ENCODE measurements at places on chromosomes 5 and 9. TPM values are rescaled to one million over a fixed set of nuclear protein-coding genes. Genes with fewer than 3 reads are reported as not detected.

The THBS4 gene
- total RNA-seq, result 22.6 TPM

The NUTM2F gene
- not detected for total RNA-seq

The LURAP1L gene
- 17.3 TPM for total RNA-seq

DNA sequence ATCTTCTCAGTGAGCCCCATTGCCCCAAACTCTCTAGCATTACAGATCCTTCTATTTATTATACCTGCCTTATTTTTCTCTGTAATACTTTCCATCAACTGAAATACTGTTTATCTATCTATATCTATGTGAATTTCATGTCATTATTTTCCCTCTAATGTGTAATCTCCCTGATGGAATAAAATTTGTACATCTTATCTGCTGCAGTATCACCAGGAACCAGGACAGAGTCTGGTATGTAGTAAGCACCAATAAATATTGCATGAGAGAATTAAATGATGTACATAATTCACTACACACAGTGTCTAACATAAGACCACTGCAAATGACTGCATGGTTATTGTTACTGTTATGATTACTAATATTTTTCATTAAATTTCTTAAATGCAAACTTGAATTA is 759.1 kb downstream of the PRELID2 start:
- no peak for DNase-seq

DNA sequence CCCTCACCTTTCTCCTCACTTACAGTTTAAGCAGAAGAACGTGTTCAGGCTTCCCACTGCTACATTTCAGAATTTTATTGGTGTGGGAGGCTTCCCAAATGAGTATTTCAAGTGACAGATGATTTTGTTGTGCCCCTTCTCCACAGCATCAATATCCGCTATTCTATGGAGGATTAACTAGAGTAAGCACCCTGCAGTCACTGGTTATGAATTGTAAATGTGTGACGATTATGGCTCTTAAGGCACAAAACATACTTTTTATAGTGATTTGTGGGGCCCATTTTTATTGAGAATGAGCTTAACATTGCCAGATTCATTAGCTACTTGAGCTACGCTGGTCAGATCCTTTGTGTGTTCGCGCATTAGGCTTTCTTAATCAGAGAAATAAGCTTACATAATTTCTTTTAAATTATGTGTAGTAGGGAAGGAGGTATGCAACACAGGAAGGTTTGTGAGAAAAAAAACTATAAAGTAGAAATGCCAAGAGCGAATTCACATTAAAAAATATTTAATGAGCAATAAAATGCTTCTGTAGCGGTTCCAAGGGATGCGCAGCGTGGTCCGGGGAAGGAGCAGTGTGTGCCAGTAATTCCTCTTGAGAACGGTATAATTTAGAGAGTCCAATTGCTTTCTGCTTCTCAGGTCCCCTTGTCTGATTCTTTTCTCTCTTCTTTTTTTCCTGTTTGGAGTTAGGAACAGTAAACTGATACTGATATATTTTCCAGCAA is 2380.4 kb downstream of the MAT2B start:
- DNase-seq, result no peak

DNA sequence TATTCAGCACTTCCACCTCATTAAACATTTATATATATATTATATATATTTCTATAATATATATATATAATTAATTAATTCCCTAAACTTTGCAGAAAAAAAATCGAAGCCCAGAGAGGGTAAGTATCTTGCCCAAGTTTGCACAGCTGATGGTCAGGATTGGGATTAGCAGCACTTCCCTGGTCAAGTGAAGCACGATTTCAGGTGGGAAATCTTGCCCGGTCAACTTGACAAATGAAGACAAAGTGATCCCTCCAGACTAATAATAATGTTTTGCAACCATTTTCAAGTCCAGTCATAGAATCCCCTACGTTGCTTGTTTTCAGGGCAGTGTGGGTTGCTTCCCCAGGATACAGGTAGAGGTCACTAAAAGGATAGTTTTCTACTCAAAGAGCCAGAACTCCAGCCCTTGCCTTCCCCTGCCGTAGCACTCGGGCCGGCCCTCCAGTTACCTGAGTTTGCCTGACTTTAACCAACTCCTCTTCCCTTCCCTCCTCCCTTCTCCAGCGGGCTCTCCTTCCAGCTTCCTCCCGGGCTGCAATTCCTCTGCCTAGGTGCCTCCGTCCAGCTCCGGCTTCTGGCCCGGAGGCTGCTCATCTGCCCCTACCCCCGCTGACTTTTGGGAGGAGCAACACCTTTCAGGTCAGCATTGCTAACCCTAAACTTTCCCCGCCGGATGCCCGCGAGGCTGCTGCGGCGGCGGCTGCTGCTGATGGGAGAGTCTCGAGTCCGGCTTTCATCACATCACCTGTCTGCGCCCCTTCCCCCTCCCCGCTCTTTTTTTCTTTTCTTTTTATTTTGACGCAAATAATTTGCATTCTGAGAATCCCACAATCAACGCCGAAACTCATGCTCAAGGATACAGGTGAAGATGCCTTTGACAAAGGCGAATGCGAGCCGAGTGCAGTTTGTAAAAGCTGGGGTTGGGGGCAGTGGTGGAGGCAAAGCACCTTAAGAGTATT is 930 bp downstream of the PRLR start:
- DNase-seq, result no peak

GRCh38 chr9:108468364-108468763 is 387.4 kb downstream of the ACTL7B start:
- DNase-seq, result no peak

- DNase-seq, result no peak
These were observed 1.3 kb downstream of the TNFSF15 start for GRCh38 chr9:114804505-114804904.

- no peak for DNase-seq
These were observed 10.4 kb downstream of the SPARC start for GRCh38 chr5:151676314-151676712.

GRCh38 chr9:135712613-135713295 is 10.8 kb downstream of the KCNT1 start:
- no peak for DNase-seq

GRCh38 chr5:174572591-174572990 is 151.8 kb upstream of the MSX2 start:
- no peak for DNase-seq

GRCh38 chr9:131539223-131539923 is 6.0 kb upstream of the PRRT1B start:
- no peak for DNase-seq

GRCh38 chr9:13952906-13953305 is 361.0 kb downstream of the NFIB start:
- DNase-seq, result no peak

GRCh38 chr9:26262421-26263107 is 584.3 kb upstream of the TUSC1 start:
- no peak for DNase-seq

GRCh38 chr5:76106149-76106548 is 23.0 kb downstream of the SV2C start:
- DNase-seq, result no peak

DNA sequence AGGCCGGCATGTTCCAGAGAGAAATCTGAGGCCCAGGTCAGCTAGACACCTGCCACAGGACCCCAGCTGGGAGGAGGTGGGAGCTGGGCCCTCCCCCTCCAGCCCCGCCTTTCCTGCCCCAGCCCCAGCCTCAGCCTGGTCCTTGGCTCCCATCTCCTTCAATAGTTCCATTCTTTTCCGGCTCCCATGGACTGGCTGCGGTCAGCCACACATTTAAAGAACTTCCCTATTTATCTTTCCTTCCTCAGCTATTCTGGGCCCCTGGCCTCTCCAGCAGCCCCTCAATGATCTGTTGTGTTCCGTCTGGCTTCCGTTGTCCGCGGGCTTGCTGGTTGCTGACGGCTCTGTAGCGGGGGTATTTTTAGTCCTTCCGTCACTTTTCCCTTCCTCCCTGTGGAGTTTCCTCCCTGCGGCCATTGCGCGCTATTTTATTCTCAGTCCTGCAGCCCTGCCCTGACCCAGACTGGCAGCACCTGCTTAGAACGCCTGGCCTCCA is 73.8 kb downstream of the AMBP start:
- peak; percentile 49 for DNase-seq

- no peak for DNase-seq
These were observed 61.4 kb upstream of the MRPS30 start for GRCh38 chr5:44747396-44747795.
